ENCODE measurements at places on chromosomes 2 and 18.

- DNase-seq, result no peak
Measured at GRCh38 chr2:200658278-200658864, 72.6 kb downstream of the AOX1 start.

DNA sequence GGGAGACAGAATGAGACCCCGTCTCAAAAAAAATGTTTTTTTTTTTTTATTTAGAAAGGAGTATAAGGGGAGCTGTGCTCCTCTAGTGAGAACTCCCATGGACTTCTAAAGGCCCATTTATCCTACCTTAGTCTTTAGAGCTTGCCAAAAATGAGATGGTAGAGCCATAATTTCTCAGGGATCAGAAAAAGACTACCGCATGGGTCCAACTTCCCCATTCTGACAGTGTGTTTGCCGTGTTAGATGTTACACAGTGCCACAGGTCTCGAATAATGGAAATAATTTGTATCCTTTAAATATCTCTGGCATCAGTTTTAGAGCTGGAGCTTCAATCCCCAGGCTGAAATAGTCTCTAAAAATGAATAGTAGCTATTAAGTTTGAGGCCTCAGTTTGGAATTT is 6.0 kb upstream of the SLC39A10 start:
- no peak for DNase-seq

- no peak for DNase-seq
Measured at GRCh38 chr18:36195427-36196122, 8.3 kb downstream of the MOCOS start.

- no peak for DNase-seq
Measured at GRCh38 chr2:60528281-60529020, 25.0 kb downstream of the BCL11A start.

GRCh38 chr18:47932603-47933002 is 2.1 kb upstream of the SMAD2 start:
- DNase-seq, result no peak

DNA sequence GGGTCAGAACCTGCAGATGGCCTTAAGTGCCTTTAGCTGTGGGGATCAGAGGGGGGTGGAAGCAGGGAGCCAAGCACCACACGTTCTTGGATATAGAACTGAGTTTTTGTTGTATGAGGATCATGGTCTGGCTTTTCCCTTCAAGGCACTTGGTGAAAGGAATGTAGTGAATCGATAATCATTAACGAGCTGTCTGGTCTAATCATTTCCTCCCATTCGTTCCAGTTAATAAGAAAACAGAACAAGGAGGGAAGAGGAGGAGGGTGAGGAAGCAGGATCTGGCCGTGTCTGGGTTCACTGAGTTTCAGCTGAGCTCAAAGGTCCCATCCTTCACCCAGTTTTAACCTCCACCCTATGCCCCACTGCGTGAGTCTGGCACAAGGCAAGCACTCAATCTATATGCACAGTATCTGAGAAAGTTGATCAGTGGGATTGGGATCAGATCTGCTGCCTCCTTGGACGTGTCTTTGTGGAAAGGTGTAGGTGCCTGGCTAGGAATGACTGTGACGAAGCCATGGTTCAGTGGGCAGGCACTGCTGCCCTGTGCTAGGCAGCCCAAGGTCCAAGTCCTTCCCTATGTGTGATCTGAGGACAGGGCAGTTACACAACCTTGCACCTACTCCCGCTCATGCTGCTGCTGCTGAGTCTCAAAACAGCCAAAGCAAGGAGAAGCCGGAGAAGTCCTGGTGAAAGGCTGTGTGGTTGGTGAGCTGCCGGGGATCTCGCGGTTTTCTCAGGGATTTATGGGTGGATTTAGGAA is 54.8 kb downstream of the GALNT14 start:
- DNase-seq, result no peak

- no peak for DNase-seq
Measured at GRCh38 chr2:234422981-234423431, 73.9 kb downstream of the ARL4C start.

DNA sequence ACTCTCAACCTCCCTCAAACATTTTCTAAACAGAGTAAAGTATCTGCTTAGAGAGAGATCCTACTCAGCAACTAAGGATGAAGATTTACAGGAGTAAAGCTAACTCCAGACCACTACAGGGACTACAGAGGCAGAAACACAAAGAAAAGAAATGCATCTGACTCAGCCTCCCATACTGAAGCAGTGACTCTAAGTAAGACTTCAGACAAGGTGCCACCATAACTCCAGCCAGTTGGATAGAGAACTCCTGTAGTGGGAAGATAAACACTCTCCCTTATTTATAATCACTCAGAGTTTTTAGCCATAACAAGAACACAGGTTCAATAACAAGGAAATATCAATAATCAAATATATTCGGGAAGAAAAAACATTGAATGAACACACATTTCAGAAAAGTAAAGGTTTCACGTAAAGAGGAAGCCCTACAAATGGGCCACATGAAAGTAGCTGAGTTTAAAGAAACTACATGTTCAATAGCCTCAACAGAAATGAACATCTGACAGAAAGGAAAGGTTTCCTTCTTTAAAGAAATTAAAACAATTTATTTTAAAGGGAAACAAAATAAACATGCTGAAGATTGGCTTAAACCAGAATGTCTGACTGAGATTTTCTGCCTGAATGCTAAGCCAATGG is 519.9 kb downstream of the KCNJ3 start:
- DNase-seq, result no peak

- no peak for DNase-seq
Measured at GRCh38 chr18:73924307-73924706, 223.3 kb downstream of the FBXO15 start.

DNA sequence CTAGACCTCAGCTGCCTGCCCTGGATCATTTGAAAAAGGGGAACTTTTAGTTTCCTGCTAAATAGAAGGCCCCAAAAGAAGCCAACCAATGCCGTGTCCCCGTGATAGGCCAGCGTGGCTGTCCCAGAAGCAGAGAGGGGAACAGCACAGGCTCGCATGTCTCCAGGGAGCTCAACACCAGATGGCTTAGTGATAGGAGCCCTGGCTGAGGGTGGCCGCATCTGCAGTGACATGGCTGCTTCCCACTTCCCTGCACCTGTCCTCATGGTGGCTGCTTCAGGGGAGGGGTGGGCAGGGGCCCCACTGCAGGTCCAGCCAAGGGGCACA is 79.6 kb downstream of the MBP start:
- DNase-seq, result no peak

Data from GM12864 (cell line).